Endothelial cell (in vitro differentiated cells): ENCODE measurements at places on chromosomes 16 and 17. TPM values are rescaled to one million over a fixed set of nuclear protein-coding genes. Genes with fewer than 3 reads are reported as not detected.

GRCh38 chr16:15835136-15835878 lies 21.5 kb downstream of the MYH11 start:
- DNase-seq: no peak

FNDC8 gene
- total RNA-seq: not detected

DNA sequence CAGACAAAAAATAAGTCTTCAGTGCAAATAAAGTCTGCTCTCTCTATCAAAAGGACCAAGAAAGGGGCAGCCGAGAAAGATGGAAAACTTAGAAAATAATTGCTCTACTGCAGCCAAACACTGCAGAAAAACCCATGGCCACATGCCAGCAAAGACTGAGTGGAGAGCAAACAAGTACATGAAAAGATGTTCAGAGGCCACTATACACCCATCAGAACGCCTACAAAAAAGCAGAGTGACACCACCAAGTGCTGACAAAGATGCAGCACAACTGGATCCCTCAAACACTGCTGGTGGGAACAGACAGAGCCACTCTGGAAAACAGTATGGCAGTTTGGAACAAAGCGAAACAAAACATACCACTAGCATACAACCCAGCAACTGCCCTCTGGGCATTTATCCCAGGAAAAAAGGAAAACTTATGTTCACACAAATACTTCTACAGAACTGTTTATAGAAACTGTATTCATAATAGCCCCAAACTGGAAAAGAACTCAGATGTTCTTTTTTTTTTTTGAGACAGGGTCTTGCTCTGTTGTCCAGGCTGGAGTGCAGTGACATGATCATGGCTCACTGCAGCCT lies 36.7 kb downstream of the KIAA0753 start:
- no peak for DNase-seq

- DNase-seq: no peak
Measured at GRCh38 chr17:31318298-31318801, 3.1 kb downstream of the EVI2A start.

- no peak for DNase-seq
Measured at GRCh38 chr17:74353446-74354060, 8.1 kb downstream of the BTBD17 start.

TMC7 gene
- 16.9 TPM for total RNA-seq

DNA sequence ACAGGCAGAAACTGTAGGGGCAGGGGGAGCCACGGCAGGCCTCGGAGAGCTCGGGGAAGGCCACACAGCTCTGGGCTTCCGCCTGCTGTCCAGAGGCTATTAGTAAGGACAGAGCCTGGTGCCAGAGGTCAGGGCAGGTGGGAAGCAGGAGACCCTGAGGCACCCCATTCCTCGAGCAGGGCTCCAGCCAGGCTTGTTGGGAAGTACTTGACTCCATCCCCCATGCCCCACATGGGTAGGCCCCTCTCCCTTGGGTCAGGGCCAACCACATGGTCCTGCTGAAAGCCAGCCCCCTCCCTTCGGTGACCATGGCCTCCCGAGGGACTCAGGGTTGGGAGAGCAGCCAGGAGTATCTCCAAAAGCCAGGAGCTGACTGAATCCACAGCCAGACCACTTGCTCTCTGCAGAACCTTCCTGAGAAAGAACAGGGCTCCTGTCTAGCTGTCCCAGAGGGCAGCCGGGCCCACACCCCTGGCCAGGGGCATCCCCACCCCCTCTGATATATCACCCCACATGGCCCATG lies 17.4 kb upstream of the MPRIP start:
- no peak for DNase-seq

DNA sequence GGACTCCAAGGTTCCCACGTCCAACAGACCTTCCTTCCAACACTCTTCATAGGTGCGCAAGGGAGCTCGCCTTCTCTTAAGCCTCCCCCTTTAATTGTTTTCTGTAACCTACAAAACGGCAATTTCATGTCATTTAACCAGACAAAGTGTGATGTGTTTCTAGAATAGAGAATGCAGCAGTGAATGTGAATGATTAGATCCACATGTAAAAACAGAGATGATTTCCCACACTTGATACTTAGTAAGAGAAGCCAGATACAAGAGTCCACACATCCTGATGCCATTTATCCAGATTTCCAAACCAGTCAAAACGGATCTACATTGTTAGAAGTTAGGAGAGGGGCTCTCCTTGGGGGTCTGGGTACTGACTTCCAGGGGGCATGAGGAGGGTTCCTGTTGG lies 89.3 kb downstream of the IRF8 start:
- DNase-seq: no peak

PIK3R5 gene
- 14.5 TPM for total RNA-seq

DNA sequence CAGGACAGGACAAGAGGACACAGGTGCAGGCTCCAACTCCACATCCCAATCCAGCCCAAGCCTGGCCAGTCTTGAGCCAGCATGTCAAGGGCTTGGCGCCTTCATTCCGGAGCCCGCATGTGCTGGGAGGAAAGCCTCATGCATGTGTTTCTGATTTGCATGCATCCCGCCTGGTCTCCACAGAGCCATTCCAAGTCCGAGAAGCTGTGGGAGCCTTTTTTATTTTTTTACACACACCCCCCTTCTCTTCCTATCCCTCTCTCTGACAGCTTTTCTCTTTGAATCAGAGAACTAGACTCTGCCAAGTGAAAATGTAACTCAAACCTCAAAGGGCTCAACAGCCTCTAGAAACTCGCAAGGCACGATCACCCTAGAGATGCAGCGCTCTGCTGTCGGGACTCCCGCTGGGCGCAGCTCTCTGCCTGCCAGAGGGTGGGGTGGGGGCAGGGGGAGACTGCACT lies 45.1 kb downstream of the NOG start:
- no peak for DNase-seq

GRCh38 chr17:37490638-37491614 lies 1.2 kb downstream of the DUSP14 start:
- peak; percentile 31 for DNase-seq

DNA sequence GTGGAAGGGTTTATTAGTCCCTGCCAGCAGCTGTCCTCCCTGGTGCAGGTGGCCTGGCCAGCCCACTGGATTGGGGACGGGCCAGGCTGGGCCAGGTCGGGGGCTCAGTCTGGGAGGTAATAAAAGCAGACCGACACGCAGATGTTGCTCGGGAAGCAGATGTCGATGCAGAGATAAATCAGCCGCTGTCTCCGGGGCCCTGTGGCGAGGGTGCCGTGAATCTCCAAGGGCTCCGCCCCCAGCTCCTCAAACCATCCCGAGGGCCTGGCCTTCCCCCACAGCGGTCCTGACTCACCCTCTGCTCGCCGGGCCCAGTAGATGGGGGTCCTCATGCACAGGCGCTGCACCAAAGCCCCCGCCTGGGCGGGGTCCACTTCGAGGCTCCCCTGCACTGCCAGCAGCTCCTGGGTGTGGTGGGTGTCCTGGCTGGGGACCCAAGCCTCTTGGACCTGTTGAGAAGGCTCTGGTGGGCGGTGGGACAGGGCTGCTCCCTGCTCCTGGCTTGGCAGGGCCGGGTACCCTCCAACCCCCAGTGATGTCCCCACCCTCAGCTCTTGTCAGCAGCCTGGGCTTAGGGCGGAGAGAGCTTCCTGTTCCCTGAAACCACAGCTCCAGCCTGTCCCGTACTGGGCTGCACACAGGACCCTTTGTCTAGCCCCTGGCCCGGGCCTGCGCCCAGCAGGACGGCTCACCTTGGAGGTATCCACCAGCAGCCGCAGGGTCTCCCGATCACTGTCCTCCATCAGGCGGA lies 1.2 kb downstream of the BRICD5 start:
- DNase-seq: no peak

DNA sequence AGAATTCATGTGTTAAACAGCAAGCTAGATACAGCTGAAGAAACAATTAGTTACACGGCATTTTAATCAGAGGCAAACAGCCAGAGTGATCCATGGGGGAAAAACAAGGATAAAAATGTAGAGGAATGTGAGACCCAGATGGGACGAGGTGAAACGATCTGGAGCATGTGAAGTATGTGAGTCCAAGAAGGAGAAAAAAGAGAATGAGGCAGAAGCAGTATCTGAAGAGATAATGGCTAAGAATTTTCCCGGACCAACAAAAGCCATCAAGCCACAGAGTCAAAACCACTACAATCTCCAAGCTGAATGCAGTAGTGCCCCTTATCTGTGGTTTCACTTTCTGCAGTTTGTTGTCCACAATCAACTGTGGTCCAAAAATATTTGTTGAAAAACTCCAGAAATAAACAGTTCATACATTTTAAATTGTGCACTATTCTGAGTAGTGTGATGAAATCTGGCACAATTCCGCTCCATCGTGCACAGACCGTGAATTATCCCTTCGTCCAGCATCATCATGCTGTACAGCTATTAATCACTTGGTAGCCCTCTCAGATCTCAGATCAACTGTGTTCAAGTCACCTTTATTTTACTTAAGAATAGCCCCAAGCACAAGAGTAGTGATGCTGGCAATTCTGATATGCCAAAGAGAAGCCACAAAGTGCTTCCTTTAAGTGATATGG lies 18.8 kb downstream of the MYH10 start:
- no peak for DNase-seq

MYH1 gene
- not detected for total RNA-seq

DNA sequence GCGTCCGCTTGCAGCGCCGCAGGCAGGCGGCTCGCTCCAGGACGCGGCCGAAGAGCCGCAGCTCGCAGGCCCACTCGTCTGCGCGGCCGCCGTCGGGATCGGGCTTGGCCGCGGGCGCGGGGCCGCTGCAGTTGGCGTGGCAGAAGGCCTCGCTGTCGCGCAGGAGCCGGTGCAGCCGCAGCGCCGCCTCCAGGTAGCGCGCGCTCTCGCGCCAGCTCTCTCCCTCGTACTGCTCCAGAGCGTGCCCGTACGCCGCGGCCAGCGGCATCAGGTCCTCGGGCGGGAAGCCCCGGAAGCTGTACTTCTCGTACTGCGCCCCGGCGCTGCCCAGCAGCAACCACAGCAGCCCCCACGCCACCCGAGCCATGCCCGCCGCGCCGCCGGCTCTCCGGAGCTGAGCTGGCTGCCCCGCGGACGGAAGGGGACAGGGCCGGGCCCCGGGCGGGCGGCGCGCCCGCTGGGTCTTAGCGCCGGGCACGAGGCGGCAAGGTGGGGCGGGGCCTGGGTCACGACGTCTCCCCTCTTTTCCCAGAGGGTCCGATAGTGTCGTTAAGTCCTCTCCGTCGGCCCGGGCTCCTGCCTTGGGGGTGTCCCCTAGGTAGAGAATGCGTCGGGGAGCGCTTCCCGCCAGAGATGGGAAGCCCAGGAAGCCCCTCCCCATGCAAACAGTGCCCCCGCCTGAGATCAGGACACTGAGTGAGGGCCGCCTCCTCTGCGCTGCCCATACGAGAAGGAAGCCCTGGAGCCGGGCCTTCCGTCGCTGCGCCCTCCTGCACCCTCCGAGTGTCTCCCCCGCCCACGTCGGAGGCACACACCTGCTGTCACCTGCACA lies at the start of gene P3H4:
Gene P3H4, minus strand, starts transcription at position 401 of the 832 bp plus-strand sequence. Its CDS starts 34 bp downstream, at position 367.
- DNase-seq: peak; percentile 76

- DNase-seq: no peak
Measured at GRCh38 chr16:84220851-84221250, 19.0 kb downstream of the KCNG4 start.

- DNase-seq: peak; percentile 76
Measured at GRCh38 chr17:74972107-74972972, at the start of gene HID1. HID1 (minus strand) TSS chr17:74972759; CDS start chr17:74972656, 103 bp downstream.

PIGQ gene
- total RNA-seq: 38.4 TPM

OR1A1 gene
- not detected for total RNA-seq

HEATR9 gene
- total RNA-seq: not detected

- no peak for DNase-seq
Measured at GRCh38 chr17:41439375-41439774, 1.4 kb downstream of the KRT38 start.

P3H4 gene
- 22.6 TPM for total RNA-seq

DNA sequence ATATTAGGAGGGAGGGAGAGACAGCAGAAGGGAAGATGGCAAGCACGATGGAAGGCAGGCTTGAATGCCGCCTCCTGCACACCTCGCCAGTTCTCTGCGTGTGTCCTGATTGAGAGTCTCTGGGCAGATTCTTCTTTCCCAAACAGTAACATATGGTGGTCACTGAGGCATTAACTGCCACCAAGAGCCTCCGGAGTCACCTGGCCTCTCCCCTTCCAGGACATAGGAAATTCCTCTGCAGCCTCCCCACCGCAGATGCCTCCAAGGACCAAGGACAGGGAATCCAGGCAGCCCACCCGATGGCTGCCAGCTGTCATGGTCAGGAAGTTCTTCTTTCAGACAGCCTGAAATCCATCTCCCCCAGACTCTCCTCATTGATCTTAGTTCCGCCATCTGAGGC lies 149.3 kb downstream of the ENGASE start:
- no peak for DNase-seq

- peak; percentile 1 for DNase-seq
Measured at GRCh38 chr17:77717941-77718668, 240.4 kb upstream of the TNRC6C start.

DNA sequence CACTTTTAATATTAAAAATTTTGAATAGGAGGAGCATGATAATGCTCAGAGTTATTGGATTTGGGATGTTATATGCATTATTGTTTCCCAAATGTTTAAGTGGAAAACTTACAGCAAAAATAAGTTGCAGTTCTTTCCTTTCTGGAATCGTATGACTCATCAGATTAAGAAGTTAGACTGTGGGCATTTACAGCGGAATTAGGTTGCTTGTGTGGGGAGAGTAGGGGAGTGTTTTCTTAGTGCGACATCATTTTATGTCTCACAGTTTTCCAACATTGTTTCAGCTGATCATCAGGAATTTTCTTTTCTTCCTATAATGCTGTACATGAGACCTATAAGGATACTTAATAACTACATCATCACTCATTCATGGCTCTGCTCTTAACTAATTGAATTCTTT lies 1631.8 kb downstream of the CDH8 start:
- DNase-seq: no peak

DNA sequence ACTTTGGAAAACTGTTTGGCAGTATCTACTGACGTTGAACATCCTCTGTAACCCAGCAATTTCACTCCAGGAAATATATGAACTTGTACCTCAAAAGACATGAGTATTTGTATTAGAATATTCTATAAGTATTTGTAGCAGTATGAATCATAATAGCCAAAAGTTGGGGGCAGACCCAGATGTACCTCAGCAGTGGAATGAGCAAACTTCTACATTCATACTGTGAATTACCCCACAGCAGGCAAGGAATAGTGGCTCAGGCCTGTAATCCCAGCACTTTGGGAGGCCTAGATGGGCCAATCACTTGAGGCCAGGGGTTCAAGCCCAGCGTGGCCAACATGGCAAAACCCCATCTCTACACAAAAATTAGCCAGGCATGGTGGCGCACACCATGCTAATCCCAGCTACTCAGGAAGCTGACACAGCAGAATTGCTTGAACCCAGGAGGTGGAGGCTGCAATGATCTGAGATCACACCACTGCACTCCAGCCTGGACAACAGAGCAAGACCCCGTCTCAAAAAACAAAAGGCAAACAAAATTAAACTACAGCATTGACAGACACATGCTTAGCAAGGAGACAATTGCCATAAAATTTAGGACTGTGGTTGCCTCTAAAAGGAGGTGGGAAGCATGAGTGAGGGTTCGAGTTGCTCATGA lies 11.2 kb upstream of the HELZ start:
- no peak for DNase-seq

DNA sequence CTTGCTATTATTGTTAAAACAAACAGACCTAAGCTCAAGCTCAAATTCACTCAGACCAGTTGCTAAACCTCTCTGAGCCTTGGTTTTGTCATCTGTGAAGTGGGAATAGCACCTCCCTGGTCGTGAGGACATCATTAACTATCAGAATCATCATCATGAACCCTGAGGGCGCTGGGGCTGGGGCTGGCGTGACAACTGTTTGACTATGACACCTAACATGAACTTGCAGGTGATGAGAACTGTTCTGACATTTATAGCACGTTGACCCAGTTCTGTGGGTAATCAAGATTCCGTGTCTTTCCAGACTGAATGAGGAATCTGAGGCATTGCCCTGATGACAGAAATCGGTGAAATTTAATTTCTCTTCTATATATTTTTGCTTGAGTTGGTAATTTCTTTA lies 71.3 kb upstream of the CDH5 start:
- DNase-seq: no peak
